ENCODE measurements at places on chromosomes 7 and 10.

DNA sequence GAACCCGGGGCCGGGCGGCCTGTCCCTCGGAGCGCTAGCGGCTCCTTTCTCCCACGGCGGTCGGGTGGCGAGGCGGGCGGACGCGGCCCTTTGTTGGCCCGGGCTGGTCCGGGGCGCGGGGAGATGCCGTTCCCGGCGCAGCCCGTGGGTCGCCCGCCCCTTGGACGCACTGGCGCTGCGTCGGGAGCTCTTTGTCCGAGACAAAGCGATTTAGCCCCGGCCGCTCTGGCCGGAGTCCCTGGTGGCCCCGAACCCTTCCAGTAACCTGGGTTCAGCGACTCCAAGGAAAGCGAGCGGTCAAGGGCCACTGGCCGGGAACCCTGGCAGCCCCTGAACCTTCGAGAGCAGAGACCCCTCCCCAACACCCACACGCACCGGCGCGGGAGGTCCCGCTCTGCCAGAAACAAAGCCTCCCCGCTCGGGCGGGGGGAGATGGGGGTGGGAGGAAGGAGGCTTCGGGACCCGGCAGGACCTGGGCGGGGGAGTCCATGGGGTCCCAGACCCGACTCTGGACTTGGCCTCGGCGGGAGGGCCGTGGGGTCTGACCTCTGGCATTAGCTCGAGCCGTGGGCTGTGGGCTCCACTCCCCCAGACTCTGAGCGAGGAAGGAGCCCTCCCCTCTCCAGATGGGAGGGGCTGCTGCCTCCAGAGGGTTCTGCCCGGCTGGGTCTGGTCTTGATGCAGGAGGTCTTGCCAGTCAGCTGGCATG is 836 bp downstream of the DPYSL4 start:
- no peak for DNase-seq

- DNase-seq: no peak
Measured at GRCh38 chr10:8463853-8464252, 409.4 kb downstream of the GATA3 start.

- peak; percentile 41 for DNase-seq
Measured at GRCh38 chr7:158973440-158973839, 117.1 kb downstream of the DYNC2I1 start.

DNA sequence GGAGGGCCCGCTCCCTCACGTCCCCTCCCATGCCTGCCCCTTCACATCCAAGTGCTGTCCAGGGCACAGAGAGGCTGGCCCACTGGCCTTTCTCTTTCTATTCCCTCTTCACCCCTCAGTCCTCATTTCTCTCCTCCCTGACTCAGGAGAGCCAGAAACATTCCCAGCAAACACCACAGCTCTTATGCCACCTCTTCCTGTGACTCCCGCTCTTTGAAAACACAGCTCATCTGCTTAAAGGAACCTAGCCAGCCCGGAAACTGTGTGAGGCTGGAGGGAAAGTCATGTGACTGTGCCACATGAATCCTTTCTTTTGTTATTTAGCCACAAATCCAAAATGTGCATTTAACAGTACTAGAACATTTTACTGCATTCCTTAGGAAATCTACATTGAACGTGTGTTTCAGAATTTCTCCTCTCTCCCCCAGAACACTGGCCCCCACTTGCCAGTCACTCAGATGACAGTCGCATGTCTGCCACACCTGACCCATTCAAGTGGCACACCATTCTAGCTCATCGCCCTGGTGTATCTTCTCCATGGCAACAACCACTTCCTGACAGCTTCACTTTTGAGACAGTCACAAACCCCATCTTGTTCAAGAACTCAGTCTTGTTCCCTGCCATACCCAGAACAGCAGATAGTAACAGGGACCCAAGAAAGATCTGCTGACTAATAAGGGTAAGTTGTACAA is 42.8 kb downstream of the GRB10 start:
- no peak for DNase-seq

All from large intestine (tissue), 12 donors.